ENCODE measurements at places on chromosomes 3 and 15. TPM values are rescaled to one million over a fixed set of nuclear protein-coding genes. Genes with fewer than 3 reads are reported as not detected.

- DNase-seq = no peak
These were observed 492.2 kb downstream of the CNTN3 start for GRCh38 chr3:74122281-74122680.

- DNase-seq = no peak
These were observed 84.3 kb downstream of the HERC1 start for GRCh38 chr15:63749330-63749942.

ECE2 gene
- not detected for total RNA-seq

IMPDH2 gene
- total RNA-seq = 125 TPM

GRCh38 chr3:128933213-128933921 is 53.9 kb downstream of the ACAD9 start:
- no peak for DNase-seq

GRCh38 chr3:26058901-26059321 is 269.0 kb downstream of the OXSM start:
- no peak for DNase-seq

- DNase-seq = no peak
These were observed 339.7 kb downstream of the MECOM start for GRCh38 chr3:169323578-169324451.

DNA sequence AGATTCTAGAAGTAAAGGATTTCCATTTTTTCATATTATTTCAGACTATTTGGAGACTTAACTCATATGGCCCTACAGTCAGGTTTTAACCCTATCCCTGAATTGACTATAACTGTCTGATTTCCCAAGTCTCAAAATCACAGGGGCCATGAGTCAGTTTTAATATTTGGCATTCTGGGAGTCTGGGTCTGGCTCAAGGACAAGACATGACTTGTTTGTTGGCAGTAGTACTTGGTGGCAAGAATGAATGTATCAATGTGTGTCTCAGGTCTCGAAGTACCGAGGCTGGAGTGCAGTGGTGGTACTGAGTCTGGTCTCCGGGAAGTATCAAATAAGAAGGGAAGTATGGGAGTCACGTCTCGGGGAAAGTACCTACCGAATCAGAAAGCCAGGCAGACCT is 10.8 kb downstream of the UMPS start:
- no peak for DNase-seq

IQSEC1 gene
- total RNA-seq = 58.2 TPM
